Fibroblast of skin of left biceps (primary cell): ENCODE measurements at places on chromosomes 7 and 10.

GRCh38 chr10:56632537-56632936, 271.5 kb upstream of the ZWINT start:
- DNase-seq: no peak

DNA sequence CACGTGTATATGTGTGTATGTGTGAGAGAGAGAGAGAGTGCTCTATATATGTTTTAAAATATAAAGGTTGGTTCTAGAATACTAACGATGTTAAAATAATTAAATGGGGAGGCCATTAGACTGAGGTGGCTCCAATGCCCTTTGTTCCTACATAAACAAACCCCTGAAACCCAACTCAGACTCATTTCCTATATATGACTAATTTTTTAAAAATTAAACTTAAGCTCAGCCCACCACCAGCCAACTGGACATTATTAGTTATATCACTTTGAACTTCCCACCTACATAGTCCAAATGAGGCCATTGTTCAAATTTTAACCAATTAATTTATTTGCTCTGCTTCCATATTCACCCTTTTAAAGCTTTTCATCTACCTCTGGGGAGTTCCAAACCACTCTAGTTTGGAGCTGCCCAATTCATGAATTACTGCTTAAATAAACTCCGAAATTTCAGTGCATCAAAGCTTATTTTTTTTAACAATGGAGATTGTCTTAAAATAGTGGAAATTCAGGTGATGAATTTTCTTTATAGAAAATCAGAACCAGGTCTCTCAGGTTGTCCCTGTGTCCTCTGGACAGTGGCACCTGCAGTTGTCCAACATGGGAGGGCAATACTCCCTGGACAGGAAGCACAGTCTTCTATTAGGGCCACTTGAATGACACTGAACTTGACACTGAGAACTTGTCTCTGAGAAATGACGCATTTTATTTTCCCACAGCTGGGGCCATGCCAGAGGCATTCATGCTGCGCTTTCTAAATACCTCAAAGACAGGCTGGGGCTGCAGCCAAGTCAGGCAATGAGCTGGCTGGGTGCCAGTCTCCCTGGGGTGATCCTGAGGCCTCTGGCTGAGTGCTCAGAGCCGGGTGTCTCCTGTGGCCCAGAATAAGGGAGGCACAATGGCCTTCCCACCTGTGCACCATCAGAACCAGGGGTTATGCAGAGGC, 109.5 kb upstream of the TMEM72 start:
- DNase-seq: peak; percentile 88

DNA sequence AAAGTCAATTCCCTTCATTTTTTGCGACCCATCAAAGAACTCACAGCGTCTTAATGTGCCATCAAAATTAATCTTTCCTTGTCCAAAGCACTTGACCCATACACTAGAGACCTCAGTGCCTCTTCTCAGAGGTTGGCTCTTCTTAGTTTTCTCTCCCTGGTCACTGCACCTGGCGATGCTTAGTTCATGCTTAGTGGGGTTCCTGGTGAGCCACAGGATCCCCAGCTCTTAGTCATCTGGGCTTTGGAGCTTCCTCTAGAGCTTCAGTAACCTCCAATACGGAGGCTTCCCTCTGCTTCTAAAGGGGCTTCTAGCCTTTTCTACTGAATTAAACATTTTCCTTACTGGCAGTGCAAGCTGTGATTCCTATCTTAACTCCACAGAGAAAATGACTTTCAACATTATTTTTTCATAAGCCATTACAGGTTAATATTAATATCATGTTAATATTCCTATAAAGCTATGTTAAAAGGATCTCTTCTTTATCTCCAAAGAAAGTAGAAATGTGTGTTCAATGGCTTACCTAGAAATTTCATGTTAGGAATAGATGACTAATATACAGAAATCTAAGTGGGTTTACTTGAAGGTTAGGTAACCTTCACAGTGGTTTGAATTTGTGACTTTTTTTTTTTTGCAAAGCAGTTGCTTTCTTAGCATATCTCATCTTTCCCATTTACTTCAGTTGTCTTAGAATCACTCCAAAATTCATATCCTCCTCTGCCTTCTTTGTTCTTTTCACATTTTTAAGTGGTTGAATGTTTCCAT, 295.2 kb downstream of the CAMK1D start:
- DNase-seq: no peak

- DNase-seq: no peak
These were observed 219.2 kb downstream of the PTPRN2 start for GRCh38 chr7:158368449-158368848.

- no peak for DNase-seq
These were observed 11.0 kb downstream of the PRR15 start for GRCh38 chr7:29574659-29575058.

- peak; percentile 88 for DNase-seq
These were observed 230.9 kb downstream of the PARD3 start for GRCh38 chr10:34584164-34584563.

DNA sequence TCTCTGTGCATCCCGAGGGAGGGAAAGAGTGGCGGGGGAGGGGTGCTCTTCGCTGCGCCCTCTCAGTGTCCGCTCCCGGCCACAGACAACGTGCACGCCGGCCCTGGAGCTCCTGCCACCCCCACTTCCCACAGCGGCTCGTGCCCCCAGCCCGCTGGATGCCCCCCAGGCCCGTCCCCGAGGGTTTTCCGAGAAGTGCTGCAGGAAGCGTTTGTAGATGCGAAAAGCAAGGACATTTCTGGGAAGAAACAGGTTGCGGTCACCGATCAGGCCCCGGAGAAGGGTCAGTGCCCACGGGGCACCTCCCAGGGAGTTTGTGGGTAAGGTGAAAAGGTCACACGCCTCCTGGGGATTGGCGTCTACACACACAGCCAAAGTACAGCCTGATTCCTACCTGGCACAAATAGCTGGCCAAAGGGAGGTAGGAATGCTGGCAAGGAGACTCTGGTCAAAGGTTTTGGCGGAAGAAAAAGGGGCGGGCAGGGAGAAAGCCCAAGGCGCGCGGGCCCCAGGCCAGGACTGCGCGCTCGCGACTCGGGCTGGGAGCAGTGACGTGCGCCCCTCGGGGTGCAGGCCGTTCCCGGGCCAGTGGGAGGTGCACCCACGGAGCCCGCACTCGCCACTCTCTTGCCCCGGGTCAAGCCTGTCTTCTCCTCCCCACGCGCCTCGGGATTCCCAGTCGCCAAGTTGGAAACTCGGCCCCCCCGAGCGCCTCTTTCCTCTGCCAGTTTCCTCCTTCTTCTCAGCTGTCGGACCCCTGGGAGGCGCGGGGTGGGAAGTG, 1.5 kb upstream of the NRP1 start:
- no peak for DNase-seq

- DNase-seq: no peak
These were observed 15.2 kb upstream of the CELF2 start for GRCh38 chr10:11002485-11002884.

DNA sequence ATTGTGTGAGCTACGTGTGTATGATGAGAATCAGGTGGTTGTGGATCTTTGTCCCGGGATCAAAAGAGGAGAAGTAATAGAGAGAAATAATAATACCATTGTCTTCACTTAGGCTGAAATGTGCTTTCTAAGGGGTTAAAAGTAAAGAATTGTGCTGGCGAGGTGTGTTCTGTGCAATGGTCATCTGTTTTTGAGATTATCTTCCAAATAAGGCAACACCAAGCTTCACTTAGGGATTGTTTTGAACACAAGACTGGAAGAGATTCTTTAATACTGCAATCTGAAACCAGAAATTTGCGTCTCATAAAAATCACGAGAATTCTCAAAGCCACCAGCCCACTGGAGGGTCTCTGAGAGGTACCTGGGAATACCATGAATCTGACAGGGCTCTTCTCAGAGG, 84.2 kb downstream of the ARID5B start:
- DNase-seq: no peak

DNA sequence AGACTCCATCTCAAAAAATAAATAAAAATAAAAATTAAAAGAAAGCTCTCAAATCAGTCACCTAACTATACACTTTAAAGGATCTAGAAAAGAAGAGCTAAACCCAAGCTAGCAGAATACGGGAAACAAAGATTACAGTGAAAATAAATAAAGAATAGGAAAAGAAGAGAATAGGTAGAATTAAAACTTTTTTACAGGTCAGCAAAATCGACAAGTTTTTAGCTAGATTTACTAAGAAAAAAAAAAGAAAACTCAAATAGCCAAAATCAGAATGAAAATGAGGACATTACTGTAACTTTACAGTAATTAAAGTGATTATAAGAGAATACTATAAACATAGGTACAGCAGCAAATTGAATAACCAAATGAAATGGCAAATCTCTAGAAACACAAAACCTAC, 51.5 kb upstream of the RABGEF1 start:
- no peak for DNase-seq

GRCh38 chr7:157121184-157121715, 17.5 kb upstream of the UBE3C start:
- DNase-seq: no peak

DNA sequence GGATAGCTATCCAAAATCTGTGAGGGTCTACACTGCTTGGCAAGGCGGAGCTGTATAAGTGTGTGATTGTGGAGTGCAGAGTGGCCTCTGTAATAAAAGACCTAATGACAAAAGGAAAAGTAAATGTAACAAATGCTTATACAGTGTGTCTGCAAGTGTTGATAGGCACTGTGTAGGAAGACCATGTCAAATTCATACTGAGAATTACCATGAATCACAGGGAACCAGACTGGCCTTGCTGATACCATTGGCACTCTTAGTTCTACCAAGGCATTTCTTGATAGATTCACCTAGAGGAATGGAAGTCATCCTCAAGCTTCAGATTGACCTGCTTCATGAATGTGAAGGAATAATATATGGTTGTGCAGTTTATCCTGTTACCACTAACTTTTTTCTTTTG, 58.8 kb downstream of the CYCS start:
- no peak for DNase-seq

GRCh38 chr10:33208166-33208565, 126.3 kb downstream of the NRP1 start:
- DNase-seq: no peak

DNA sequence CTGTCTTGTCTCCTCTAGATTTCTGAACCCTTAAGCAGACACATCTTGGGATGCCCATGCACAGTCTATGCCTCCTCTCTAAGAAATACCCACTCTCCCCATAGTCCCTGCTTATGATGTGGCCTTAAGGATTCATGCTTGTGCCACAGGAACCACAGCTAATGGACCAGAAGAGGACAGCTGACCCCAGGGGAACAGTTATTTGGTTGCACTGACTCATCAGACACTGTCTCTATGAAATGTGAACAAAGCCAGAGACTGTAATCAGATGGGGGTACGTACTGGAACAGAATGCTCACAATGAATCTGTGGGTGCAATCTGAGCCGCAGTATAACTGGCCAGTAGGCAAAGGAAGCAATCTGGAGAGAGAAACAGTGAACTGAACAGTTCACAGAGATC, 121.9 kb downstream of the USP6NL start:
- no peak for DNase-seq

DNA sequence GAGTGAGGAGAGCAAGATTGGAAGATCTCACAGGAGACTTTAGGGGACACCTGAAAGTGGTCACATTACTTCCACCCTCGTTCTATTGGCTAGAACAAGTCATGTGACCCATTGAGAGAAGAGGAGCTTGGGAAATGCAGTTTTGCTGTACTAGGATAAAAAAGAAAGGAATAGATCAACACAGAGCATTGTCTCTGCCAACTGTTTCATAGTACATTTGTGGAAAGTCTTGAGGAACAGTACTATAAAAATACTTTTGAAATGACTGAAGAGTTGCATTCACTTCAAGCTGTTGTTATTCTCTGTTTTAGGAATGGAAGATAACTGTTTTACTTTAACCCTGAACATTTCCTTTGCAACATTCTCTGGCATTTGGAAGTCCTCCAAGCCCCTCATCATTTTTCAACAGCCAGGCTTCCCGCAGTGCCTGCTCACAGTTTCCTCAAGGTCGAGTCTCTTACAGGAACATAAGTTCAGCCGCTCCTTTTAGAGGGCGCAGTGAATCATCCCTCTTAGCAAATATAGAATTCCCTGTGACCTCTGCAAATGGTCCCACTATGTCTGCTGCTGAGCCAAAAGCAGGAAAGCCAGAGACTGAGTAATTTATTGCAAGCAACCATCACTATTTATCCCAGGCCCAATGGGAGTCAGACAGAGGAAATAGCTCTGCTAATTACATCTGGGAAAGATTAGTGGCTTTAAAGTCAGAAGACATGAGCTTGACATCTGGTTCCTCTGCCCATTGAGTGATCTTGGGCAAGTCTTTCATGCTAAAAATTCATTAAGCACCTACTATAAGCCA, 40.7 kb downstream of the MRPL32 start:
- peak; percentile 100 for DNase-seq

GRCh38 chr10:24982319-24983112, 30.1 kb upstream of the PRTFDC1 start:
- DNase-seq: no peak

- no peak for DNase-seq
These were observed 86.2 kb downstream of the CHST15 start for GRCh38 chr10:124007102-124007772.

DNA sequence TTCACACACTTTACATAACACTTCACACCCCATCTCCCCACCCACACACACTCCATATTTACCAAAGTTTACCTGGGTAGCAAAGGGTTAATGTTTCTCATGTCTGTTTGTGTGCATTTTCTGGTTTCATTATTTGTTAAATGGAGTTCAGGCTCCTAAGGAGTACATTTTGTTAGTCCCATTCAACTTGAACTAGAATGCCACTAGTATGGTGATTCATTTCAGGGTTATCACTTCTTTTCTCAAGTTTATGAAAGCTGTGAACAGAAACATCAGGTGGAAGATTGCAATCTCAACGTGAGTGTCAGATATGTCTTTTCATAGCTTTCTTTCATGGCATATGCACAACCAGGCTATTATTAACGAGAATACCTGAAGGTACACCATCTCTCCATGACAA, 1027.5 kb downstream of the GATA3 start:
- no peak for DNase-seq

GRCh38 chr10:89549510-89549909, 14.1 kb upstream of the SLC16A12 start:
- DNase-seq: no peak

DNA sequence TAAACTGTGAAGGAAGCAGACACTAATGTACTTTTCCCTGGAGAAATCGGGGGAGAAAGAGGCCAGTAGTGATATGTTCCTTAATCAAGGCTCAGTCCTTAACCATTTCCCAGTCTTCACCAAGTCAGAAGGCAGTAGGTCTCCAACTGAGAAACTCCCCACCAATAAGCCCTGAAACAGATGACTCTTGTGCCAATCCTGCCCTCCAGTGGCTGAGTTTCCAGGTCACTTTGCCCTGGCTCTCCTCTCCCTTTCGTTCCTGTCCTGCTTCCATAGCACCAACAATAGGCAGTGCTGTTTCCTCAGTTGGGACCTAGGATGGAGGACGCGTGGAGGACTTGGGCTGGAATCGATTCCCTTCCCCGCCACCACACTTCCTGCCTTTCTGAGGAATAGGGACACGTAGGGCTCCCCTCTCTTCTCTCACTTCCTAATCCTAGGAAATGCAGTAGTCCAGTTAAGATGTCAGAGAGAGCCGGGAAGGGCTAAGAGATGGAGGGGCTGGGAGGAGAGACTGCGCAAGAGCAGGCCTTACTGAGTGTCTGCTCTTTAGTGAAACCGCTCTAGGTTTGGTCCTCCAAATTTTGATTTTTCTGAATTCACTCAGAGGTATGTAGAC, 23.4 kb downstream of the ATOH7 start:
- DNase-seq: peak; percentile 28

GRCh38 chr7:28573059-28573553, 160.8 kb downstream of the CREB5 start:
- peak; percentile 34 for DNase-seq
